T-helper 2 cell (primary cell): ENCODE measurements at places on chromosomes 6 and 20.

DNA sequence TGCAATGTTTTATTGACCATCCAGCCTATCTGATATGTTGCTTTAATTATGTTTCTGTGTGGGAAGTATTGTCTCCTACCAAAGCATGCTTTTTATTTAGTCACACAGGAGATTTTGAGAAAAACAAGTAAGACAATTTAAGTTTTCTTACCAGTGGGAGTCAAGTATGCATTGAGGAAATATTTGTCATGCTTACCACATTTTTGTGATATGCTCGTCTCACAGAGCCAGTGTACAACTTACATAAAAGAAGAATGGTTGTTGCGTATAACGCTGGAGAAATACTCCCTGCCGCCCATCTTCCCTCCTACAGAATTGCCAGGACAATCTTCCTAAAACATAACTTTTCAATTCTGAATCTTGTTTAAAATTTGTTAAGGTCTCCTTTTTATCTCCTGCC, 37.1 kb upstream of the FILIP1 start:
- no peak for DNase-seq

- no peak for DNase-seq
Measured at GRCh38 chr6:54014440-54014839, 96.8 kb upstream of the MLIP start.

- no peak for DNase-seq
Measured at GRCh38 chr20:40993794-40994540, 34.7 kb upstream of the TOP1 start.

- no peak for DNase-seq
Measured at GRCh38 chr6:79656134-79656533, 25.0 kb downstream of the SH3BGRL2 start.

GRCh38 chr20:3430376-3431069, 23.1 kb upstream of the DNAAF9 start:
- no peak for DNase-seq

DNA sequence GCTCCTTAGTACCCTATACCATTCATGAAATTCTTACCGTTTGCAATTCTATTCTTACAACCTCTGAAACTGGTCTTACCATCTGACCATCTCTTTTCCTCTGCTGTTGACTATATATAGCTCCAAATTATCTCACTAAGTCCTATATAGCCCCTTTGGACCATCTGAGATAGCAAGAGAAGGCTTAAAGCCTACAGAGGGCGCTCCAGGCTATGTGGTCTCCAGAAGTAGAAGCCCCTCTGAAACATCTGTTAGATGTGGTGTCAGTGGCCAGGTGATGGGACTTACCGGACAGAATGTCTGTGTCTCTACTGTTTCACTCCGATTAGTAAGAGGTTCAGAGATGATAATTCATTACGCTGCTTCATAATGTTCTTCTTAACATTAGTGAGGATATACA, 140.7 kb upstream of the BMP2 start:
- no peak for DNase-seq

DNA sequence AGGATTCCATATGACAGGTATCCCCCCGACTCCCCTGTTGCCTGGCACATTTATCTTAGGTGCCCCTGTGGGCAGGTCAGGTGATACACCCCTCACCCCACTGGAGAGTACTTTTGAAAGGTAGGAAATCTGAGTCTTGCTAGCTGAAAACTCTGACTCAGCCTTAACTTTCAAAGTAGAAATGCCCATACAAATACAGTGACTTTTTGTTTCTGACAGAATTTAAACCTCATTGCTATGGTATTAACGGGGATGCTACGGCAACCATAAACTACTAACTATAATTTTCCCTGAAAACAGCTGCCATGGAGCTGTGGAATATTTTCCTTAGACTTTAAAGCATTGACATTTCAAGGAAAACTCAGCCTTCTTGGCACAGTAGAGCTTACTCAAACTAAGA, 536.0 kb downstream of the RFPL4B start:
- no peak for DNase-seq

DNA sequence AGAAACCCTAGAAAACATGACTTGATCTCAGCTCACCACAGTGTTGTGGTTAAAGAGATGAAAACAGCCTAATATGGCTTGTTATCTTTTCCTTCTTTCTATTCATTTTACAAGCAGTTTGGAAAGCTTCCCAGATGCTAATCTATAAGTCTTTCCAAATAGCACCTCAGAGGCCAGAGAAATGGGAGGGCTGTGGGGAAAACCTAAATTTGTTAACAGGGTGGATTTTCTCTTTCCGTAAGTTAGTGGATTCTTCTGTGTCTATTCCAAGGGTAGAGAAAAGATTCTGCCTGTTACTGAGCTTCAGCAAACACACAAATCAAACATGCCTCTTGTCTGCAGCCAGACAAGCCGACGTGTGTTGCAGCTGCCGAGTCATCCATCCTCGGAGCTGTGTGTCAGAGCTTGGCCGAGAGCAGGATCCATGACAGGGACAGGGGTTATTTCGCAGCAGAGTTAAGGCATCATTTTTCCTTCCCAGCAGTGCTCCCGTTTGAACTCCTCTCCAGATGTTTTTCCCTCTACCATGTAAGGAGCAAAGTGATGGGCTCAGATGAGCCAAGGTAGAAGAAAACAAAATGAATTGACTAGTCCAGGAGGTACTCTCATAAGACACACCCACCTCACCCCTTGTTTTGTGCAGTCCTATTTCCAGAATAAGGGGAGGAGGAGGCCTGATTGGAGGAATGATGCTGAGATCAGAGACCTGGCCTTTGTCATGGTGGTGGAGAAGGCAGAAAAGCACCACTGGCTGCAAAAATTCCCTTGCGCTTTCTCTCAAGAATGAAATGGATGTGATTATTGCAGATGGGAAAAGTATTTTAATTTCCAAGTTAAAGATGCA, 560.0 kb downstream of the C6orf118 start:
- DNase-seq = no peak

- no peak for DNase-seq
Measured at GRCh38 chr20:57097245-57097915, 169.1 kb downstream of the BMP7 start.

DNA sequence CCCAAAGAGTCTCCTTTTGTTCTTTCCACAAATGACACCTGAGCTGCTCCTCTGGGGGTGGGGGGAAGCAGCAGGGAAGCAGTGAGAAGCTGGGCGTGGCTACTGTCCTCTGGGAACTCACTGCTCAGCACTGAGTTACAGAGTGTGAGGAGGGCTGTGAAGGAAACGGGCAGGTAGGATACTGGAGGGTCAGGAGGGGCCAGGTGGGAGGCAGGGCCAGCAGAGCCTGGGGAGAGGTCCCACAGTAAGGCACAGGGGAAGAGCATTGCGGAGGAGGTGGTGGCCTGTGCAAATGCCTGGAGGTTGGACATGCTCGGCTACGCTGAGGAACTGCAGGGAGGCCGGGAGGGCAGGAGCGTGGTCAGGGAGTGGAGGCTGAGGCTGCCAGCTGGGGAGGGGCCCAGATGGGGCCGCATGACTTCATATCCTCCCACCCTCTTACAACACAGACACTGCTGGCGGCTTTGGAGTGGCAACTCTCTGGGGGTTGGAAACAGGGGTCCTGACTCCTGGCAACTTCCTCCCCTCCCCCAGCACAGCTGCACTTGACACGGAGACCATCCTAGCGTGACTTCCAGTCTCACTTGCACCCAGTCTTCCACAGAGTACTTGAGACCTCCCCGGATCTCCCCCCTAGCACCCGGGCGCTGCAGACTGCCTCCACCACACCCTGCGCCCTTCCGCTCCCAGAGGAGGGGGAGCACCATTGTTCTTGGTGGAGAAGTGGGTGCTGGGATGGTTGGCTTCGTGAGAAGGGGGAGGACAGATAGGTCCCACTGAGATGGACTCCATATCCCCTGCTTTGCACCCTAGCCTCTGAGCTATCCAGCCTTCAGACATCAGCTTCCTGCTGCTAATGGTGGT, 34.2 kb downstream of the RBM38 start:
- no peak for DNase-seq

DNA sequence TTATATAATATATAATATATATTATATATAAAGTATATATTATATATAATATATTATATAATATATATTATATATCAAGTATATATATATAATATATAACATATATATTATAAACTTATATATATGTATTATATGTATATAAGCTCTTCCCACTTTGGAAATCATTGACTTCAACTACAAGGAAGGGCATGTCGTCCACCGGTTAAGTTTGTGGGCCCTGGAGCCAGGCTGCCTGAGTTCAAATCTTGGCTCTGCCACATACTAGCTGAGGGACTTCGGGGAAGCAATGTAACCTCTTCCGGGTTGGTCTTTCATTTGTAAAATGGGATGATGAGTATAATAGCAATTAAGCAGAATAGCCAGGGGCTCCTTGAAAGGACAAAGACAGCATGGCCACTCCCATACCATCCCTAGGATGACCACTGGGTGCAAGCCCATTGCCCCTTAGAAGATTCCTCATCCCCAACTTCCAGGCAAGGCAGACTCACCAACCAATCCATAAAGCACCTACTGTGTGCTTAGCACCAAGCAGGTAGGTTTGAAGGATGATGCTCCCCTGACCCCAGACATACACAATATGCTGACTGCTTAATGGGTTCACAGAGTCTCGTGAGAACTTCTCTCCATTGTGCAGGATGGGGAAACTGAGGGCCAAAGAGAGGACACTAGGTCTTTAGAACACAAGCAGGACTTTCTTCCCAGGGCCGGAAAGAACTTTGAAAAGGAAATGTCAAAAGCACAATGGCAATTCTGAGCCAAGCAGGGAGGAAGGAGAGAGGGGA, 163.2 kb downstream of the MRPL14 start:
- no peak for DNase-seq

- DNase-seq = no peak
Measured at GRCh38 chr6:133033263-133033662, 207.9 kb upstream of the EYA4 start.

DNA sequence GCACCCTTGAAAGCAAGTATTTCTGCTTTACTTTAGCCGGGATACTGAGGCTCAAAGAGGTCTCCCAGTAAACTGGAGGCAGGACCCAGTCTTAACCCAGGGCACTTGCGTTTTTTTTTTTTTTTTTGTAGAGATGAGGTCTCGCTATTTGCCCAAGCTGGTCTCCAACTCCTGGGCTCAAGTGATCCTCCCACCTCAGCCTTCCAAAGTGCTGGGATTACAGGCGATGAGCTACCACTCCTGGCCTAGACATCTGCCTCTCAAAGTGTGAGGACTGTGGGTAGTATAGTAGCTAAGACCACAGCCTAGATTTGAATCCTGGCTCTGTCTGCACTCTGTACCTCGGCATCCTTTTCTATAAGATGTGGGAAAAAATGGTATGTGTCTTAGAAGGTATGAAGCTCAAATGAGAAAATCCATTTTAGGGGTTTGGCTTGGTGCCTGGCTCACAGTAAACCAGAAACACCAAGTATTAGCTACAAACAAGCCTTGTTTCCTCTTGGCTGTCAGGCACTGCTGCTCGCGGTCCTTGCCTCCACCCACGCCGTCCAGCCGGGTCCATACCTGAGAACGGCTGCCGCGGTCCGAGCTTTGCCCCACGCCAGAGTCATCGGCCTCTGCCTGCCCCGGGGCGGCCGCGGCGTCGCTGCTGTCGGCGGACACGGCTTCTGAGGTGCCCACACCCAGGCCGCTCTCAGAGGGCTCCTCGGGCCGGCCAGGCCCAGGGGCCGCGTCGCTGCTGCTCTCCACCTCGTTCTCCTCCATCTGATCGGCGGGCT, 1.2 kb downstream of the ZNF335 start:
- DNase-seq = no peak

DNA sequence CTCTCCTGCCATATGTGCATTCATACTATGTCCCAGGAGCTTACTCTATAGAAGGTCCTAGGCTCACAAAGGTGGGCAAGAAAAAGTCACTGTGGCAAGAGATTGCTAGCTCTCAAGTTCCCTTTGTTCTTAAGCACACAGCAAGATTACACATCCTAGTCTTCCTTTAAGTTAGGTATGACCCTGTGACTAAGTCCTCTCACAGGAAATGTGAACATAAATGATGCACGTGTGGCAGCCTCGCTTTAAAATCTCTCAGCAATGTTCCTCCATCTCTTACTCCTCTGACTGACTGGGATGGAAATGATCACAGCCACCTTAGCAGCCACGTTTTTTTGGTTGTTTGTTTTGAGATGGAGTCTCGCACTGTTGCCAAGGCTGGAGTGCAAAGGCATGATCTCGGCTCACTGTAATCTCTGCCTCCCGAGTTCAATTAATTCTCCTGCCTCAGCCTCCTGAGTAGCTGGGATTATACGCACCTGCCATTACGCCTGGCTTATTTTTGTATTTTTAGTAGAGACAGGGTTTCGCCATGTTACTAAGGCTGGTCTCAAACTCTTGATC, 35.7 kb upstream of the HAO1 start:
- no peak for DNase-seq

DNA sequence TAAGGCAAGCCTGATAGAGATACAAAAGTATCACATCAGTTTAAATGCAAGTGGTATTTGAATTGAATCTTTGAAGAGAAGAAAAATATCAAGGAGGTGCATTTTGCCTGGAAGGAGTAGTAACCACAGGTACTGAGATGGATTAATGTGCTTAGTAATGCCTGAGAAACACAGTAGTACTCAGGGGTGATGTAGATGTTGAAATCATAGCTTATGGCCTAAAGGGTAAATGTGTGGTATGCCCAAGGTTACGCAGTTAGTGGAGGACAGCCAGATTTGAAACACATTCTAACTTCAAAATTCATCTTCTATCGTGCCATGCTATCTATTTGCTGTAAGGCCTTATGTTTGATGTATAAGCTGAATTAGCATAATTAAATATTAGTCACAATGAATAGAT, 55.9 kb downstream of the STXBP5 start:
- DNase-seq = no peak

- no peak for DNase-seq
Measured at GRCh38 chr6:25363427-25363826, 84.3 kb downstream of the CARMIL1 start.

- no peak for DNase-seq
Measured at GRCh38 chr6:97925504-97925903, 642.5 kb upstream of the MMS22L start.

GRCh38 chr6:32432050-32432450, 7.6 kb upstream of the HLA-DRA start:
- no peak for DNase-seq
